Mesothelial cell of epicardium (in vitro differentiated cells): ENCODE measurements at places on chromosomes 6 and 20. TPM values are rescaled to one million over a fixed set of nuclear protein-coding genes. Genes with fewer than 3 reads are reported as not detected.

Gene LHFPL5
- total RNA-seq = not detected in 3 replicates

DNA sequence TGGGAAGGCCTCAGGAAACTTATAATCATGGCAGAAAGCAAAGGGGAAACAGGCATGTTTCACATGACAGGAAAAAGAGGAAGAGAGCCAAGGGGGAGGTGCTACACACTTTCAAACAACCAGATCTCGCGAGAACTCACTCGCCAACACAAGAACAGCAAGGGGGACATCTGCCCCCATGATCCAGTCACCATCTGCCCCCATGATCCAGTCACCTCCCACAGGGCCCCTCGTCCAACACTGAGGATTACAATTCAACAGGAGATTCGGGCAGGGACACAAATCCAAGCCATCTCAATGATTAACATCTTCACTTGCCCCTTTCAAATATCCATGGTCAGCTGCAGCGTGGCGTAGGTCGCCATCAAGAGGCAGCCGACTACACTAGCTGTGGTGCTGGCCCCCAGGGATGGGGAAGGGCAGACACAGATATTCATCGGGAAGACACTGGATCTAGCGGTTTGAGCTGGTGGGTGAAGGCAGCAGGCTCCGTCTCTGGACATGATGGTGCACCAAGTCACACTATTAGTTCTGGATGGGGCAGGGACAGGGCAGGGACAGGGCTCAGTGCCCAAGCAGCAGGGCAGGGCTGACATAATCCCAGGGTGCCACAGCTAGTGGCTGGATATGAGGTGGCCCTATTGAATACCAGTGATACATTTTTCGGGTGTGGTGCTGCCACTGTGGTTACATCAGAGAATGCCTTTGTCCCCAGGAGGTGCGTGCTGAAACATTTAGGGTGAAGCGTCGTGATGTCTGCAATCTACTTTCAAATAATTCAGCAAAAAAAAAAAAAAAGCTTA is 31.6 kb downstream of the TUBB2B start:
- no peak overlapping the region for H3K4me3 ChIP-seq
- no peaks in the 10 kb centered on the region for H3K4me1 ChIP-seq
- H3K36me3 ChIP-seq = no peaks in the 10 kb centered on the region
- DNase-seq = no peak

Gene RAMACL
- 0.69 to 1.00 TPM (median 0.79 TPM) in 3 replicates for total RNA-seq

DNA sequence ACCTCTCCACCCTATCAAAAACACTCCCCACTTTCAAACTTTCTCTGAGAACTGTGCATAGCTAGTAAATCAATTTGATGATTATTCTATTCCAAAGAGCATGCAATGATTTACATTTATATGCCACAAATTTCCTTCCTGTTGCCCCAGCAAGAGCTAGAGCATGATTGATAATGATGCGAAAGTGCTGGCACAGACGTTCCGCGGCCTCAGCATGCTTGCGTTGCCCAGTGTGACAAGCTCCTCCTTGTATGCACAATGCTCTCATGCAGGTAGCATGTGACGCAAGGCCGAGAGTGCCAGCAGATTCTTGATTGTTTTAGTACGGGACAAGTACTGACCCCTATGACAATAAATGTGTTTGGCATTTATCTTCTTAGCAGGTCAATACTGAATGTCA is 696.3 kb upstream of the SLC35B3 start:
- no peak overlapping the region for H3K27ac ChIP-seq

Gene THBS2
- 15.3 to 20.4 TPM (median 18.6 TPM) in 3 replicates for total RNA-seq

- H3K36me3 ChIP-seq = peaks cover 3% of the 10 kb centered on the region
- H3K27me3 ChIP-seq = no peaks in the 10 kb centered on the region
- H3K4me1 ChIP-seq = peaks cover 46% of the 10 kb centered on the region
- H3K27ac ChIP-seq = peak within 1 kb of the TSS; percentile 100
- H3K4me3 ChIP-seq = peak within 1 kb of the TSS; percentile 98
These were observed at the start of gene OSER1 for GRCh38 chr20:44210406-44211176. Gene OSER1 (minus strand): TSS chr20:44210771. CDS start chr20:44206957, 3,814 bp downstream.
